ENCODE measurements at places on chromosomes 7 and 10.

- no peak for DNase-seq
Measured at GRCh38 chr7:112082306-112082705, 123.9 kb downstream of the DOCK4 start.

GRCh38 chr7:3078514-3078913 lies 34.8 kb upstream of the CARD11 start:
- no peak for DNase-seq

GRCh38 chr7:151140826-151141225 lies 26.7 kb downstream of the GBX1 start:
- DNase-seq, result no peak

DNA sequence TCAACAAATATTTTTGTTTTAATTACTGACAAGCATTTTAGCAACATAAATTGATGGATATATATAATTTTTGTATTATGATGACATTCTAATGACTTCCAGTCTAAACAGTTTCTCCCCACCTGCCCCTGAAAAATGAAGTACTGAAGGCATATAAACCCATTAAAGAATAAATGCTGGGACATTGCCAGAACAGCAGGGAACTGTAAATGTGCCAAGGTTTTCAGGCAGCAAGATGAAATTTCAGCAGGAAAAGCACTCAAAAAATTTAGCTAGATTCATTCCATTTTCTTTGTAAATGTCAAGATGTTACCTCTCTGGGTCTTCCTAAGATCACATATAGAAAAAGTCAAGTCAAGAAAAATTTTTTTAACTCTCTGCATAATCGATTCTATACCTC lies 11.0 kb upstream of the TLL2 start:
- no peak for DNase-seq

- DNase-seq, result no peak
Measured at GRCh38 chr7:72334066-72334465, 78.1 kb downstream of the CALN1 start.

DNA sequence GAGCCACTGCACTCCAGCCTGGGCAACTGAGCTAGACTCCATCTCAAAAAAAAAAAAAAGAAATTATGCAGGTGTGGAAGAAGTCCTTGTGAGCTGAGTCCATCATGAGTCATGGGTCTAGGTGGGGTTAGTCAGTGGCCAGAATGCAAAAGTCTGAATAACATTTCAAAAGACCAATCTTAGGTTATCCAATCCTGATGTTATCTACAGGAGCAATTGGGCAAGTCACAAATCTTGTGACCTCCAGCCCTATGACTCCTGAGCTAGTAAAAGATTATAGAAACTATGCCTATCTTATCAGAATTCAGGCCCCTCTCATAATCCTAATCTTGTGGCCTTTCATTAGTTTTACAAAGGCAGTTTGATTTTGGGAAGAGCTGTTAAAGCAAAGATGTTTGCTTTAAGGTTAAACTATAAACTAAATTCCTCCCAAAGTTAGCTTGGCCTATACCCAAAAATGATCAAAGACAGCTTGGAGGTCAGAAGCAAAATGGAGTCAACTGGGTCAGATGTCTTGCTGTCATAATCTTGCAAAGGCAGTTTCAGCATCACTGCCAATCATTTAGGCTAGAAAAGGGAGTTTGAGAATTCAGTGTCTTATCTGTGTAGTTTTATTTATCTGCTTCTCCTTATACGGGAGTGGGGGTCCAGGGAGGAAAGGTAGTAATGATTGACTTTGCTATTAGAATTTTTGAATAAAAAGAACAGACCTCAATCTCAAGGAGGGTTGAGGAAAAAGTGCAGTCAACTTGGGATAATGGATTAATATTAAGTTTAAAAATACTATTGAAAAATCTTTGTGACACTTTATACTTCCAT lies 71.2 kb upstream of the TRIM24 start:
- no peak for DNase-seq

GRCh38 chr10:77350711-77351119 lies 286.9 kb downstream of the KCNMA1 start:
- DNase-seq, result no peak

- no peak for DNase-seq
Measured at GRCh38 chr7:141641876-141642275, 60.1 kb downstream of the DENND11 start.

DNA sequence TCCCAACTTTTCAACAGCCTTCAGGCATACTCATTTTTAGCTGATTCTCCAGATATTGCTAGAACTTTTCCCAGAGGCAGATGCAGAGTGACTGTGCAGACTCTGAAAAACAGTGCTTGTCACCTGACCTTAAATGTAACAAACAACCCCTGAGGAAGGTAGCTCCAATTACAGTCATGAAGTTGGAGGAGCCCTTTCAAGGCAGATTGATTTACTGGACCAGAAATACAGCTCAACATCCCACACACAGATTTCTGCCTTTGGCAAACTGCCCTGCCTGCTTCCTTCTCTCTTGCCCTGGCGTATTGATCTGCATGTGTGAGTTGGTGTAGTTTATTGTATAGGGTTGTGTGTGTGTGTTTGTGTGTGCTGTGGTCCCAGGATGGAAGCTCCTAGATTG lies 38.5 kb downstream of the PYROXD2 start:
- DNase-seq, result no peak

- DNase-seq, result no peak
Measured at GRCh38 chr7:121440857-121441503, 44.9 kb upstream of the FAM3C start.

DNA sequence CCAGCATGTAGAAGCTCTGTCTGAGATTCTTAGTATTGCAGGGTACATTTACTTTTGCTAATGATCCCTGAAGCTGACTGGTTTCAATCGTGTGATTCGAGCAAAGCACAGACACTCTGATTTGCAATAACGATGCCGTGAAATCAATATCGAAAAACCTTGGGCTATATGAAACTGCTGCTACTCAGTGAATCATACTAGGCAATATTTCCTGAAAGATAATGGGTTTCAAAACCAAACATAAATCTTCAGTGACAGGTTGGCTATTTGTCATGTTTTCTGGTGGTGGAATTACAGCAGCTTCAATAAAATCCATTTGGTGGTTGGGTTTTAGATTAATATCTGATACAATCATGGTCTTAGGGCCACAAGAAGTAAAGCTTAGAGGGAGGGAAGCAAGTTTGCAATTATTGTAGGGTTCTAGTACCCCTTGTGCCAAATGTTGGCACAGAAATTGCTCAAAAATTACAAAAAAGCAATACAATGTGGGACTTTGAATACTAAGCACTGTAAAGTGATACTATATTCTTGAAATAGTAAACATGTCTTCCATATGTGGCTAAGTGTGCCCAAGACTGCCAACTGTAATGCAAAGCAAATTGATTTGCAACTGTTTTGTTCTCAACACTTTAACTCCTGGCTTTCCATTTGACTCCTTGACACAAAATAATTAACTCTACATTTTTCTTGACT lies 112.4 kb upstream of the JAZF1 start:
- no peak for DNase-seq

- DNase-seq, result no peak
Measured at GRCh38 chr10:128258421-128258976, 132.3 kb upstream of the MKI67 start.

DNA sequence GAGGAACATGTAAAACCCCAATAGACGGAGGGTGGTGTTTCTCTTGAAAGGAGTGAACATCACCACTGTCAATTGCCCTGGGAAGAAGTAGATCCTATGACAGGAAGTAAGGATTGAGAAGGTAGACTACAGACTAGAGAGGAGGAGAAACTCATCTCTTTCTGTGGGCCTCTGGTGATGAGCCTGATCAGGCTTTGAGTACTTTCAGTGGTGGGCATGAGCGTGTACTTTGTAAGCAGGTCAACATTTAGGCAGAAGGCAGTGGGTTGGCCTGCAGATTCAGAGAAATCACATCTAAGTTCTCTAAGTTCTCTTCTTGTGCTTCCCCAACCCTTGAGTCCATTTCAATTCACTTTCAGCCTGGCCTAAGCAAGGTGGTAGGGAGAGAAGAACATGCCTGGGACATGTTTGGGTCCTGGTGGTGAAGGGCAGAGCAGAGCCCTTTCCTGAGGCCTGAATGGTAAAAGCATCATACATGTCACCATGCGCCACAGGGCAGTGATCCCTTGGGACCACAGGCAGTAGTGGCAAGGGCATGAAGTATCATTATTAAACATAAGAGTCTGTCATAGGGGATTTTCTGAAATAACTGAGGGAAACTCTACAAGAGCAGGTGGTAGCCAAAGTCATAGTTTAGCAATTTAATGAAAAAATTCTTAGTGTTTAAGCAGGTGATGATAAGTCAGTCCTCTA lies 56.4 kb upstream of the ANKRD1 start:
- DNase-seq, result no peak

DNA sequence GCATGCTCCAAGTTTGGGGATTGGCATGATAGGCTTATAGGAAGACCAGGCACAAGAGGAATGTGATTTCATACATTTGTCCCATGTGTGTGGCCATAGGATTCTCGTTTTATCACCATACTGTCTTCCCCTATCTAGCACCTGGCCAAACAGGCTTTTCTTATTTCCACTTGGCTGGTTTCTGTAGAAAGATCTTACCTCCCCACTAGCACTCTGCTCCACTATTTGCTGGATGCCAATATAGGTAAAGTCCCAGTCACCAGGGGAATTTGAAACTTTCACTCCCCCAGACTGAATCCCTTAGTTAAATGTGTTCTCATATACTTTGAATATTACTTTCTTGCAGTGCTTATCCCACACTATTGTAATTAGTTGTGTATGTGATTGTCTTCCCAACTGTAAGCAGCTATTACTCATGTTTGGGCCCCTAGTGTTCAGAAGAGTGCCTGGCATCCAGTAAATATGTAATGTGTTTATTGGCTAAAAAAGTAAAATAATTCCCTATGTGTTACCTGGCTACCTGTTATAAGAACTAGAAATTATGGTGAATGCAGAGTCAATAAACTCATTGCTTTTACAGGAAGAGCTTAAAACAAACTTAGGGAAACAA lies 109.0 kb downstream of the LRMDA start:
- DNase-seq, result no peak

DNA sequence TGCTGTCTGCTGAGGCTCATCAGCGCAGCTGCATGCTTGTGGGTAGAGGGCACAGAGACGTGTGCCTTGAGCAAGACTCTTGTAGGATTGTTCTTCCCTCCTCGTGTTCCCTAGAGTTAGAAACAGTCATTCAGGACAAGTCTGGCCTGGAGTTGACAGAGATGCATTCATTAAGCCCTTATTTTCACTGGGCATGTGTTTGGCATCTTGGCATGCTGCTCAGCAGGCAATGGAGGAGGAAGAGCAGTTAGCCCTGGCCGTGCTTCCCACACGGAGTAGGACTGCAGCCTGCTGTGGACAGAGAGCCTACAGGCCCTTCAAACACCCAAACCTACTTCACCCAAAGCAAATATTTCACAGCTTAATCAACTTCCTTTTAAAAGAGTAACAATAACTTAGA lies 73.0 kb upstream of the GJD4 start:
- DNase-seq, result no peak

- no peak for DNase-seq
Measured at GRCh38 chr7:121373177-121373576, 22.9 kb downstream of the FAM3C start.

DNA sequence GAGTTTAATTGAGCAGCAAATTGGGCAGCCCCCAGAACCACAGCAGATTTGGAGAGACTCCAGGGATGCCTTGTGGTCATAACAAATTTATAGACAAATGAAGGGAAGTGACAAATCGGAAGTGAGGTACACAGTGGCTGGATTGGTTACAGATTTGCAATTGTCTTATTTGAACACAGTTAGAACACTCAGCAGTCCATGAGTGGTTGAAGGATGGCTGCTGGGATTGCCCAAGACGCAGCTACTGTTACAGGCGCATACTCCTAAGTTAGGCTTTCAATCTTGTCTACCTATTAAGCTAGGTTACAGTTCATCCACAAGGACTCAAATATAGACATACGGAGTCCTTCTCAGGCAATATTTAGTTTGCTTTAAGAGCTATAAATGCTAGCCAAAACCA lies 7.4 kb downstream of the ACADSB start:
- no peak for DNase-seq

DNA sequence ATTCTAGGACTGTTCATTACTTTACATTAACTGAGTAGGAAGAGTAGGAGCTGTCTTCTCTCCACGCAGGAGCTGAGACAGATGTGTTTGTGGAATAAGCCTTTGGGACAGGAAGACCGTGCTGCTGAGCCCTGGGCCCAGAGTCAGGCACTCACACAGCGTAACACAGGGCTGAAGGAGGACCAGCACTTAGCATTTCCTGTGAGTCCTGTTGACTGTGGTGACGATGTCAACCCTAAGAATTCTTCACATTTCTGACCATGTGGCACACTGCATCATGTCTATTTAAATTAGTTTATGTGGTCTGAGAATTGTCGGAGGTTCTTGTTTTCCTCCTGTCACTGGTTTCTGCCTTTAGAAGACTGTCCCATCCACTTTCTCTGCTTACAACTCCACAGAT lies 117.2 kb downstream of the PIP4K2A start:
- DNase-seq, result no peak

DNA sequence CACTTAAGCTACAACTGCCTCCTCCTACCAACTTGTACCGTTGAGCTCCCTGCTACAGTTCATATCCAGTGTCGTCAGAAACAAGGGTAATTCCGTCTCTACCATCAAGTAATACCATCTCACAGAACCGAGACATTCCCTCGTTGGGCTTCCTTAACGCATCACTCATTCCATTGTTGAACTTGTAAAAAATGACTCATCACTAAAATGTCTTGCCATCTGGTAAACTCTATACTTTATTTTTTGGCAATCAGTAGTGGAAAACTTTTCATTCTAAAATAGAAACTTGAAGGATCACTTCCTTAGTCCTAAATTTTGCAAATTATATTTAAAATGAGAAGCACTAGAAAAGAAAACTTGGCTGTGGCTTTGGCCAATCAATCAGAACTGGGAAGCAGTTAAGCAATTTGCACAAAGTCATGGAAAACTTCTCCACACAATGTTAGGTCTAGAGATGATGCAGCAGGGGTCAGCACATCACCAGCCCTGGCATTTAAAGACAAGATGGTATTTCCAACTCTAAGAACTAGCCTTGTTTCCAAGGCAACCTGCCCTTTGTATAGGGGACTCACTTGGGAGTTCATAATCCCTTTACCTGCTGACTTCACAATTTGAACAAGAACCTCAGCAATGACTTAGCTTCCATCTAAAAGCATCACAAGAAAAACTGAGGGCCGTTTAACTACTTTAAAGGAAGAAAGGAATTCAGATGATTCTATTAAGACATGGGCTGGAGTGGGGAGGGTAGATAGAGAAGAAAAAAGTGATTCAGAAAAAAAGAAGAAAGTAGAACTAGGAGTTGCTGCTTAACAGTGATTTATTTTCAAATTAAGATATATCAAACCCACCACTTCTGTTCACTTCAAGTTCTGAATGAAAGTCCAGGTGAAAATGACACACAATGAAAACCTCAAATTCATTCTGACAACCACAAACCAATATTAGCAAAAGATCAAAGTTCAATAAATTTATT lies 288.1 kb downstream of the PARD3 start:
- DNase-seq, result no peak
